ENCODE measurements at places on chromosomes 5 and 9. TPM values are rescaled to one million over a fixed set of nuclear protein-coding genes. Genes with fewer than 3 reads are reported as not detected.

Gene PPP1R26
- 15.2 TPM for total RNA-seq

Gene DNAH5
- 0.57 TPM for total RNA-seq

Gene SNCB
- 0.16 TPM for total RNA-seq

Gene CD74
- 2.9 TPM for total RNA-seq

Gene CRAT
- total RNA-seq = 87.3 TPM

Gene JAKMIP2
- not detected for total RNA-seq

Gene SFXN1
- total RNA-seq = 30.7 TPM

Gene CSNK1G3
- total RNA-seq = 38.9 TPM

Gene CDH12
- not detected for total RNA-seq

Gene PCDHB4
- 7.1 TPM for total RNA-seq

Gene KLF4
- 7.8 TPM for total RNA-seq

Gene SLC25A2
- 0.43 TPM for total RNA-seq

Gene SMIM33
- not detected for total RNA-seq

Gene CDH9
- total RNA-seq = not detected

Gene SOWAHA
- total RNA-seq = 0.11 TPM

Gene EXOSC2
- 17.4 TPM for total RNA-seq

Gene CDX1
- not detected for total RNA-seq

Gene SPINK13
- total RNA-seq = not detected

Gene CCDC171
- 1.1 TPM for total RNA-seq

Gene TEK
- total RNA-seq = 0.26 TPM

Gene SPAAR
- total RNA-seq = not detected

Gene KIF4B
- not detected for total RNA-seq

Gene IFNA4
- total RNA-seq = not detected

Gene C8G
- not detected for total RNA-seq

Gene DOCK8
- total RNA-seq = 2.1 TPM

Gene OR1N1
- not detected for total RNA-seq

Gene SLC36A2
- not detected for total RNA-seq

Gene OR13C3
- not detected for total RNA-seq

Gene SPINK9
- not detected for total RNA-seq

Gene HAVCR2
- total RNA-seq = 0.37 TPM

Gene ABCA1
- total RNA-seq = 42.3 TPM

Gene CRB2
- not detected for total RNA-seq

Gene KIF12
- total RNA-seq = not detected

Gene ST8SIA4
- total RNA-seq = 4.5 TPM

Gene PCA3
- total RNA-seq = not detected

Gene LRRC19
- total RNA-seq = not detected

Gene IL13
- not detected for total RNA-seq

Measured in myocyte (in vitro differentiated cells).